ENCODE measurements at places on chromosomes 11 and 22. TPM values are rescaled to one million over a fixed set of nuclear protein-coding genes. Genes with fewer than 3 reads are reported as not detected.

GSTT2B gene
- not detected for total RNA-seq

MS4A4E gene
- not detected for total RNA-seq

DEUP1 gene
- total RNA-seq, result not detected

LAMTOR1 gene
- total RNA-seq, result 119 TPM

ALKBH3 gene
- 28.5 TPM for total RNA-seq

FGF4 gene
- total RNA-seq, result not detected

C11orf97 gene
- total RNA-seq, result not detected

MYRF gene
- total RNA-seq, result 14.8 TPM

FAT3 gene
- total RNA-seq, result 0.08 TPM

GALR3 gene
- not detected for total RNA-seq

TTLL1 gene
- total RNA-seq, result 2.0 TPM

ANO5 gene
- 0.89 TPM for total RNA-seq

IGLL5 gene
- total RNA-seq, result not detected

MLC1 gene
- not detected for total RNA-seq

NXPE4 gene
- not detected for total RNA-seq

SOX6 gene
- not detected for total RNA-seq

MB gene
- 7.1 TPM for total RNA-seq

FADS2 gene
- total RNA-seq, result 335 TPM

SULT4A1 gene
- total RNA-seq, result not detected

CADM1 gene
- 21.8 TPM for total RNA-seq

MAPK11 gene
- total RNA-seq, result 7.2 TPM

ACER3 gene
- 18.7 TPM for total RNA-seq

TMEM126A gene
- total RNA-seq, result 57.8 TPM

DKK3 gene
- 13.5 TPM for total RNA-seq

MYO7A gene
- 1.1 TPM for total RNA-seq

SLC37A2 gene
- total RNA-seq, result 0.33 TPM

MRGPRF gene
- total RNA-seq, result 0.18 TPM

PACS1 gene
- total RNA-seq, result 80.4 TPM

WEE1 gene
- total RNA-seq, result 21.6 TPM

LARGE2 gene
- total RNA-seq, result 2.6 TPM

CTSW gene
- 0.09 TPM for total RNA-seq

ZNF280A gene
- 3.5 TPM for total RNA-seq

MMP8 gene
- total RNA-seq, result not detected

SCGB2A2 gene
- total RNA-seq, result not detected

Data from A549 treated with RU486 at 1 μM for 4 hours (cell line).